Activated CD4-positive, alpha-beta T cell treated with anti-CD3 and anti-CD28 coated beads for 24 hours (primary cell): ENCODE measurements at places on chromosomes 5 and 9.
A peak's percentile ranks its signal among the peaks of the same experiment; 100 is the strongest.

DNA sequence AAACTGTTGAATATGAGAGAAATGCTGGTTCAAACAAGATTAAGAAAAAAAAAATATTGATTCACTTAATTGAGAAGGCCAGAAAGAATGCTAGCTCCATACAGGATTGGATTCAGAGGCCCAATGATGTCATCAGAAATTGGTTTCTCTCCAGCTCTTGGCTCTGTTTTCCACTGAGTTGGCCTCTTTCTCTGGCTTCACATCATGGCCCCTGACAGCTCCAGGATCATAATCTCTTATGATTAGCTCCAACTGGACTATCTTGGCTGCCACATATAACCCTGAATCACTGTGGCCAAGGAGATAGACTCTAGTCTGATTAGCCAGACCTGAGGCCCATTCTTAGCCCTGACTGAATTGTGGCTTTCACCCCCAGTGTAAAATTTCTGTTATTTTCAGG, 244.7 kb upstream of the GRAMD2B start:
- DNase-seq, result no peak

DNA sequence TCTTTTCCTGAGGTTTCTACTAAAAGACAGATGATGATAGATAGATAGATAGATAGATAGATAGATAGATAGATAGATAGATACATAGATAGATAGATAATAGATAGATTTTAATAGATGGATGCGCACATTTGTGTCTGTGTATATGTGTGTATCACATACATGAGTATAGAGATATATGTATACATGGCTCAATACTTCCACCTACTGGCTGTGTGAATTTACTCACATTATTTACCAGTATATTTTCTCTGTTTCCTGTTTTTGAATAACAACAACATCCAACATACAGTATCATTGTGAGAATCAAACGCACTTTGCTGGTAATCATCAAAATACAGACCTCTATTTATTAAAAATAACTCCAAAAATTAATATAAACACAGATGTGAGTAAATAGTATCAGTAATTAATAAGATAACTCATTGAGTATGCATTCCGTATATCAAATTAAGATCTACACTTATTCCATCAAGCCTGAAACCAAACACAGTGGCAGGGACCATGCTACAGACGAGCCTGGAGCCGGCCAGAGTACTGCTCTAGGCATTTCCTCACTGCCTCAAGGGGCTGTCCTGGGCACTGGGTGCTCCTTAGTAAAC, 338.0 kb downstream of the SEMA5A start:
- DNase-seq, result no peak

DNA sequence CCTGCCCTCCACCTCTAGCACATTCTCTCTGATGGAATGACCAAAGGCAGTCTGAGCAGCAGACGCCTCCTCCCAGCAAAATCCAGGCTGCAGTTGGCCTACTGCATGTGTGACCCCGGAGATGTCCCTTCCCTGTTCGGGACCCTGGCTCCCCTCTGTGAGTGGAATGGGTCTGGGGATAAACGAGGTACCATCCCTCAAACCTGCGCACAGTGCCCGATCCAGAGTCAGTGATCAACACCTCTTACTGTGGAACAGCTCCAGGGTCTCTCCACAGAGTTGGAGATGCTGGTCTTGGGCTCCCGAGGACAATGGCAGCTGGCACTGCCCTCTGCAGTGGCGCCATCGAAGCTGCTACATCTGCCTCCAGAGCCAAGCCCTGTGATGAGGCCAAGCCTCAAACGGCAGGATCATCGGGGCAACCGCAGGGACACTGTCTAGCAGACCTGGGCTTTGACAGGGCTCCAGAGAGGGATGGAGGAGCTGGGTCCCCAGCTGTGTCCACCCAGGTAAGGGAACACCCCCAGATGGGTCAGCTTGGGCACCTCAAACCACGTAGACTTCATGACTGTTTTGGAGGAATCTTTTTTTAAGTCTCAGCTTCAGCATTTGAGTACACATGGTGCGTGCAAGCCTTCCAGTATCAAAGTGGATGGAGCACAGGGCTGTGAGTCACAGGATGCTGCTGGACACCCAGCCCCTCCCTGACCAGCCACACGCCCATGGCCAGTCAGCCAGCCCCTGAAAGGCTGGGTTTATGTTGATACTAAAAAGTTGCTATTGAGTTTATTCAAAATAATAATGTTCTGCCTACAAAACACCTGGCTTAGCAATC, 13.0 kb downstream of the MED10 start:
- DNase-seq, result no peak

DNA sequence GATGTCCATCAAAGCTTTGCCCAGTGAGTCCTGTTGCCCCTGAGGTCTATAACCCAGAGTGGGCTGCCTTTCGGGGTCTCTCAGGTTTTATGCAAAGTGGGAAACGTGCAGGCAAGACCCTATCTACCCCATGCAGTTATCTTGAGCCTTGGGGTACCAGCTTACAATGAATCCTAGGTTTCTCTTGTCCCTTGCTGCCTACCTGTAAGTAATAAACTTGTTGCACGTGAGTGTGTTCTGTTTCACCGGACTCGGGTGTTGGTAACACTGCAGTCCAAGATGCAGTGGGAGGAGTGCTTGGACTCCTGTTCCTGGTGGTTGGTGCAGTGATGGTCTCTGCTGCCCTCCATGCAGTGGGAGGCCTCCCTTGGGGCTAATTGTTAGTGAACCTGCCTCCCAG, 85.6 kb upstream of the ALDH1B1 start:
- no peak for DNase-seq

- DNase-seq, result no peak
Observed at GRCh38 chr5:132268769-132269551, 11.5 kb downstream of the PDLIM4 start.

GRCh38 chr5:138752951-138753793, at the start of gene CTNNA1:
TSS of gene CTNNA1 (plus strand) at chr5:138753425. CDS start at chr5:138781925, 28,500 bp downstream.
- DNase-seq, result peak; percentile 31
